ENCODE measurements at places on chromosomes 13 and 19. TPM values are rescaled to one million over a fixed set of nuclear protein-coding genes. Genes with fewer than 3 reads are reported as not detected.

The LILRB2 gene
- total RNA-seq: not detected

The C1QTNF9B gene
- total RNA-seq: not detected

The ZNF443 gene
- 3.9 TPM for total RNA-seq

The ZNF829 gene
- 4.8 TPM for total RNA-seq

The PGLYRP2 gene
- total RNA-seq: 0.34 TPM

The IGFL1 gene
- not detected for total RNA-seq

The CEACAM3 gene
- not detected for total RNA-seq

The PSPN gene
- 1.9 TPM for total RNA-seq

The CELF5 gene
- 0.15 TPM for total RNA-seq

The CASP14 gene
- total RNA-seq: not detected

The TPTE2 gene
- 0.12 TPM for total RNA-seq

The ANKLE1 gene
- 3.7 TPM for total RNA-seq

The ATXN8OS gene
- not detected for total RNA-seq

The CEACAM4 gene
- total RNA-seq: not detected

The TMED1 gene
- 12.1 TPM for total RNA-seq

The SYCN gene
- total RNA-seq: not detected

The C2CD4C gene
- total RNA-seq: 0.12 TPM

The SULT2A1 gene
- total RNA-seq: not detected

The USHBP1 gene
- total RNA-seq: 0.22 TPM

The ATCAY gene
- total RNA-seq: not detected

The KLF1 gene
- 0.41 TPM for total RNA-seq

The KLK2 gene
- total RNA-seq: not detected

The FLT3LG gene
- 319 TPM for total RNA-seq

The TJP3 gene
- 1.3 TPM for total RNA-seq

The ZSCAN4 gene
- not detected for total RNA-seq

The PCDH9 gene
- total RNA-seq: 0.10 TPM

The NKG7 gene
- total RNA-seq: 129 TPM

The MCEMP1 gene
- total RNA-seq: not detected

The GPR32 gene
- total RNA-seq: not detected

The ABHD8 gene
- total RNA-seq: 12.7 TPM

The ARID3A gene
- 27.3 TPM for total RNA-seq

The C19orf73 gene
- total RNA-seq: 1.1 TPM

The RB1 gene
- total RNA-seq: 33.1 TPM

The FCGBP gene
- total RNA-seq: 18.0 TPM

The FAM124A gene
- 0.61 TPM for total RNA-seq

The SIPA1L3 gene
- 15.7 TPM for total RNA-seq

The DCT gene
- 0.61 TPM for total RNA-seq

The MED16 gene
- 74.3 TPM for total RNA-seq

The SAFB gene
- 135 TPM for total RNA-seq

The ZNF285 gene
- not detected for total RNA-seq

The ZNF667 gene
- not detected for total RNA-seq

The PSG3 gene
- total RNA-seq: not detected

The PGLYRP1 gene
- not detected for total RNA-seq

The FUZ gene
- 11.7 TPM for total RNA-seq

The PSG2 gene
- total RNA-seq: not detected

The LGI4 gene
- 0.27 TPM for total RNA-seq

The SGTA gene
- 52.2 TPM for total RNA-seq

The VSIG10L gene
- 1.2 TPM for total RNA-seq

The ZFP28 gene
- 2.9 TPM for total RNA-seq

The ZNF649 gene
- total RNA-seq: 11.3 TPM

The TRPM4 gene
- total RNA-seq: 0.54 TPM

The ADGRE3 gene
- not detected for total RNA-seq

The RASL11A gene
- 3.0 TPM for total RNA-seq

The TBC1D17 gene
- 46.3 TPM for total RNA-seq

The GRIK5 gene
- total RNA-seq: 4.6 TPM

The RDH8 gene
- not detected for total RNA-seq

The DAND5 gene
- not detected for total RNA-seq

The ZNF570 gene
- 5.6 TPM for total RNA-seq

Measured in T-helper 1 cell treated with Interleukin-12 subunit alpha and Interleukin-12 subunit beta and Interleukin-4 antibody, amounts not matched to agents 30 ng/mL and 1 ng/mL, for 36 hours (primary cell).